ENCODE measurements at places on chromosomes 3 and 15.

- DNase-seq = no peak
Measured at GRCh38 chr3:13137941-13138832, 65.0 kb upstream of the IQSEC1 start.

GRCh38 chr3:90121326-90121725 is 1013.9 kb downstream of the EPHA3 start:
- no peak for DNase-seq

- DNase-seq = peak; percentile 22
Measured at GRCh38 chr3:12544652-12545472, 437 bp downstream of the MKRN2OS start.

- no peak for DNase-seq
Measured at GRCh38 chr15:95459273-95459672, 871.2 kb upstream of the NR2F2 start.

DNA sequence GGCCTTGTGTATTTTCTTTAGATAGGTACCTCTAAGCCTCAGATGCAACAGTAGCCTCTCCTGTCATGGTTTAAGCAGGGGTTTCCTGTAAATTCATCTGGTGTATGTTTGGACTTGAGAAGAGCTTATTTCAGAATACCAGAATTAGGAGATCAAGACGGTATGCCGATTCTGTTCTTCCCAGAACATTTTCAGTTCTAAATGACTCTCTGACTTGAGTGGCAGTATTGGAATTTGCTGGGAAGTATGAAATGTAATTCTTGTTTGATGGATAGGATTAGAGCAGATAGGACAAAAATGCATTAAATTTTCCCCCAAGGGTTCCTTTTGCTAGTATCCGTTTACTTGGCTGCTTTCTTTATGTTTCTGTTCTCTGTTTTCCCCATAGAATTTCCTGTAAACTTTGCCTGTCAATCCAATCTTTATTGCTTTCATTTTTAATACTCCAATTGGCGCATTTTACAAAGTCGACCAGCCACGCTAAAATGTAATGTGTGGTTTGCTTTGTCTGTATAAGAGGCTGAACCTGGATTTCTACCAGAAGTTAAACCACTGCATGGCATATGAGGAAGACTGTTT is 612.2 kb downstream of the RBMS3 start:
- no peak for DNase-seq

DNA sequence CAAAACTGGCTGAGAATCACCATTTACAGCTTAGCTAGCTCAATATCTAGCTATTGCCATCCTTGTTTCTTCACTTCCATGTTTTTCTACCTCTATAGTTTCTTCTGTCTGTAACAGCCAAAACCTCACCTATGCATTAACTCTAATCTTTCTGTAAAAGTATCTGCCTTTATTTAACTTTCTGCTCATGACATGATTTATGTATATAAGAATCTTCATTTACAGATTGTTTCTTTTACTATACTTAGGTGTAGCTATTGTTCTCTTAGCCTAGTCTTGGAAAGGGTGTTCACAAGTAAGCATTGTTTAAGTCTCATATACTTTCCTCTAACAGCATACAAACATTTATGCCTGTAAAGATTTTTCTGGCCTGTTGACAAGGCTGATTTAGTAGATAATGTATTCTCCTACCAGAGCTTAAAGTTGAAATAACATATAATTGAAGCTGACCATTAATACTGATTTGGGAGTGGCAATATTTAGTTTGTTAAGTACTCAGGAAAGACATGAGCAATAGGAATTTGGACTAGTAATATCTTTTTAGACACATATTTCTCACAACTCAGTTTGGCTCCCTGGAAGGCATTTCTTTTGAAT is 9.4 kb downstream of the FILIP1L start:
- no peak for DNase-seq

DNA sequence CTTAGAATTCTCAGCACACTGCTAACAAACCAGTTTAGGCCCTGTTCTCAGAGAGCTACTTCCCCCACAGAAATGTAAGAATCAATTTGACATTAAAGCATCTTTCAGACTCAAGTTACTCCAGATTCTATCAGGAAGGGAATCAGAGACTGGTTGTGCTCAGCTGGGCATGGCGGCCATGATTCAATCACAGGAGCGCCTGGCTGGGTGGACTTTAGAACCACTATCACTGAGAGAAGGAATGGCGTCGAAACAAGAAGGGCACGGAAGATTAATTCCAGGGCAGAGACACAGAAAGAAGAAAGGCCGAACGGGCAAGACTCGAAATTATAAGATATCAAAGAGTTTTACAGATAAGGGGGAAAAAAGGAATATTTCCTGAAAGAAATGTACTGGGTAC is 6.2 kb downstream of the TNIK start:
- DNase-seq = no peak

DNA sequence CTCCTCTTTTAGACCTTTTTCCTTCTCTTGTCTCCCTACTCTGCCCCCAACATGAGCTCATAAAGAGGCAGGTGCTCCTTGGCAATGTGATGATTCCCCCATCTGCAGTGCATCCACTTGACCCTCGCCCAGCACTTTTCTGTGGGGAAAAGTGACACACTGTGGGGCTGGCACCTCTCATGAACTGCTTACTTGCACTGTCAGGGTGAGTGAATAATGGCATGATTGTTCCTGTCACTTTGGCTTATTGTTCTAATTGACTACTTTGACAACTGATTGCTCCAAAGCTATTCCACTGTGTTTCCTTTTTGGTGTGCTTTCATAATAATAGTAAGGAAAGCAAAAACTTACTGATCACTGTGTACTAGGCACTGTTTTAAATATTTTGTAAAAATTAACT is 253.3 kb upstream of the SUCLG2 start:
- DNase-seq = no peak

- no peak for DNase-seq
Measured at GRCh38 chr3:76078101-76078500, 292.8 kb upstream of the ZNF717 start.

DNA sequence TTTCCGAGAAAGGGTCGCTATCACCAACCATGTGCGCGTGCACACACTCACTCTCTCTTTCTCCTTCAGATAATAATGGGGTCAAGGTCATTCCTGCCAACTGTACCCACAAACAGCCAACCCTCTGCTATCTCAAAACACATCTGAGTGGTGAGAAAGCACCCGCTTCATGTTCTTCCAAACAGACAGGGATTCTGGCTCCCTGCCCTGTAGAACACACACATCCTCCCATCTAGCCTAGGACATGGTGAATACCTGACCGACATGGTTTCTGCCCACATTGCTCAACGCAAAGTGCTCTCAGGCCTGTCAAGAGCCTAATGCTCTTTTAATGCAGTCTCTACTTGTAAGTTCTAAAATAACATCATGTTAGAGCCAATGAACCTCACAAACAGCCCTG is 302.2 kb downstream of the FOXP1 start:
- DNase-seq = no peak

DNA sequence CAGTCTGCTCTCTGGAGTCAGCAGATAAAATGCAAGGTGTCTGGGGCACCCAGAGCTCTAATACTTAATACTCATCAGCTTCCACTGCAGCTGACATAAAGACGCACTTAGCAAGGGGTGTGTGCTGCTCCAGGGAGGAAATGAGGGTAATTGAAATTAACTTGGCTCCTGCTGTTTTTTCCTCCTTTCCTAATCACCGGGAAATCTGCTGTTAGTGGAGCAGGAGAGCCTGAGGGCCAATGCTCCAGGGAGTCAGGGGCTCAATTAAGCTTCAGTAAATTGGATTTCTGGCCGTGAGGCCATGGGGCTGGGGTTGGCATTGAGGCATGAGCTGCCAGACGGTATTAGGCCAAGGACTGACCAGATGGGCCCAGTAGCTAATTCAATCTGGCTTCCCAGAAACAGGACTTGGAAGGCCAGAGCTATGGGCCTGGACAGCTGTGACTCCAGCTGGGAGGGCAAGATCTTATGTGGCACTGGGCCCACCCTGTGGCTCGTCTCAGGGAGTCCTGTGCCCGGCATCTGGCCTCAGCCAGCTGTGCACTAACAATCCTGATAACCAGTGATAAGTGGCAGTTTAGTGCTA is 30.7 kb upstream of the CHRNB4 start:
- DNase-seq = peak; percentile 100

GRCh38 chr15:33089878-33090757 is 104.4 kb downstream of the FMN1 start:
- peak; percentile 94 for DNase-seq

GRCh38 chr3:72079369-72079872 is 294.5 kb upstream of the PROK2 start:
- no peak for DNase-seq

GRCh38 chr3:57863380-57863779 is 107.3 kb downstream of the SLMAP start:
- no peak for DNase-seq

GRCh38 chr3:147616998-147617619 is 207.9 kb downstream of the ZIC1 start:
- peak; percentile 67 for DNase-seq

DNA sequence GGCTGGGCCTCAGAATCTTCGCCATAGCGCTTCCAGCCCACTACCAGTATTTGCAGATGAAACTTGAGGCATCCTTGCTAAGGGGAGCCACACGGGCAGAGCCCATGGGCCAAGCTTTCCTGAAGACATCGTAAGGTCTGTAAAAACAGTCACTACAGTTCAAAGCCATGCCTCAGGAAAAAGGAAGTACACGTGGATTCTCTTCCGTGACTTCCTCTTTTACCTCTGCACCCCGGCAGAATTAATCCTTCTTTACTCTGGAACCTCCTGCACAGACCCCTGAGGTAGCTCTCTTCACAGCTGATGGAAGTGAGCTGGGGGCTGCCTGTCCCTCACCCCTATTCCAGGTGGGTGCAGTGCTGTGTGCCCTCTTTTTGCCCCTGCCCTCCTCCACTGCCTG is 129.2 kb downstream of the CHDH start:
- DNase-seq = no peak

DNA sequence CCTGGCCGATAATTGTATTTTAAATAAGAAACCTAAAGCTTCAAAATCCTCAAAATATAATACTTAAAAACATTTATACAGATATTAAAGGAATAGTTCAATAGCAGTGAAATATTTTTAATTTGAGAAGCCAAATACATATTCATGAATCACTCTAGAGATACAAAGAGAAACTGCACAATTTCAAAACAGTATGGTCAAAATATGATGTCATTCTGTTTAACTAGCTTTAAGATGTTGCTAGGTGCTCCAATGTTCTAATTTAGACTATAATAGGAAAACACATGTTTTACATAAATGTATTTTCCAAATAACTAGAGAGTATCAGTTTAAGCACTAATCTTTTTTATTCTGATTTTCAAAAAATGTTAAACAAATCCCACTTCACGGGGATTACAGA is 10.3 kb upstream of the NRROS start:
- DNase-seq = no peak

- peak; percentile 97 for DNase-seq
Measured at GRCh38 chr15:62125773-62126172, 39.3 kb downstream of the C2CD4B start.

Data from NCI-H524 (cell line).